ENCODE measurements at places on chromosomes 2 and 18.

- no peak for DNase-seq
Observed at GRCh38 chr2:12412898-12413305, 303.8 kb upstream of the TRIB2 start.

DNA sequence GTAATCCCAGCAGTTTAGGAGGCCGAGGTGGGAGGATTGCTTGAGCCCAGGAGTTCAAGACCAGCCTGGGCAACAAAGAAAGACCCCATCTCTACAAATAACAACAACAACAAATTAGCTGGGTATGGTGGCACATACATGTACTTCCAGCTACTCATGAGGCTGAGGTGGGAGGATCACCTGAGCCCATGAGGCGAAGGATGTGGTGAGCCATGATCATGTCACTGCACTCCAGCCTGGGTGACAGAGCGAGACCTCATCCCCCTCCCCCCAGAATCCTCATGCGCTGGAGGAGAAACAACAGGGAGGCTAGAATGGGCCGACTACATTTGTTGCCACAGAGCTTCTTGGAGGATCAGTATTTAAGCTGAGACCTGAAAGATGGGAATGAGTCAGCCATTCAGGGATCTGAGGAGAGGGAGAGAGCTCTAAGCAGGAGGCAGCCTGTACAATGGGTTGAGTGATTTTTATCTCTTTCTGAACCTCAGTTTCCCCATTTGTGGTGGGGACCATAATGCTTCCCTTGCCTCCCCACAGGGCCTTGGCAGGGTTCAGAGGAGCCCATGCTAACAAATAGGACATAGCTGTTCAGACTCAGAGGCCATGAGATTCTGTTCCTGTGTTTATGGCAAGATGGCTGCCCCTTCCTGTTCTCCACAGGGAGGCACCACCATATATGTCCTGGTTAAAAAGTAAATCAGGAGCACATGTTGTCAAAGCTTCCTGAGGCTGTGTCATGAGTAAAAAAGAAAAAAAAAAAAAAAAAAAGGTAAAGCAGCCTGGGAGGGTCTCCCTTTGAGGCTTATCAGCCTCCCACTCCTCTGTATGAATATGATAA is 131.4 kb upstream of the HAAO start:
- no peak for DNase-seq

DNA sequence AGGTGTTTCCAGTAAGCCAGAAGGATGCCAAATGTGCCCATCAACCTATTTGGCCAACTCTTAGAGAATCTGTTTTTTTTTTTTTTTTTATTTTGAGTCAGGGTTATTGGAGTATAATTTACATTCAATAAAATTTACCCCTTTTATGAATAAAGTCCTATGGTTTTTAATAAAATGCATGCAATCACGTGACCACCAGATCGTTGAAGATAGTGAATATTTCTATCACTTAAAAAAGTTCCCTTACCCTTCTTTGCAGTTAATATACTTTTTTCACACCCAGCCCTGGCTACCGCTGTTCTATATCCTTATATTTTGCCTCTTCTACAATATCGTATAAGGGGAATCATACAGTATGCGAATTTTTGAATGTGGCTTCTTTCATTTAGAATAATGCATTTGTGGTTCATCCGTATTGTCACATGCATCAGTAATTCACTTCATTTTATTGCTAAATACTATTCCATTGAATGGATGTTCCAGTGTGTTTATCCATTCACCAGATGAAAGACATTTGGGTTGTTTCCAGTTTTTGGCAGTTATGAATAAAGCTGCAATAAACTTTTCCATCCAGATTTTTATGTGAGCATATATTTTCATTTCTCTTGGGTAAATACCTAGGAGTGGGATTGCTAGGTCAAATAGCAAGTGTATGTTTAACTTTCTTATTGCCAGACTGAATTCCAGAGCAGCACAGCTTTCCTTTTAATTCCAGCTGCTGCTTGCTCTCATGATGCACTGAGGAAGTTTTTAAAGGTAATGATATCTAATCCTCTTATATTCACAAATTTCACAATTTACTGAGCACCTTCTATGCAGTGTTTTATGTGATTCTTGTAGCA is 156.3 kb upstream of the NT5C1B start:
- DNase-seq, result no peak

- no peak for DNase-seq
Observed at GRCh38 chr2:227849906-227850305, 21.5 kb upstream of the DAW1 start.

DNA sequence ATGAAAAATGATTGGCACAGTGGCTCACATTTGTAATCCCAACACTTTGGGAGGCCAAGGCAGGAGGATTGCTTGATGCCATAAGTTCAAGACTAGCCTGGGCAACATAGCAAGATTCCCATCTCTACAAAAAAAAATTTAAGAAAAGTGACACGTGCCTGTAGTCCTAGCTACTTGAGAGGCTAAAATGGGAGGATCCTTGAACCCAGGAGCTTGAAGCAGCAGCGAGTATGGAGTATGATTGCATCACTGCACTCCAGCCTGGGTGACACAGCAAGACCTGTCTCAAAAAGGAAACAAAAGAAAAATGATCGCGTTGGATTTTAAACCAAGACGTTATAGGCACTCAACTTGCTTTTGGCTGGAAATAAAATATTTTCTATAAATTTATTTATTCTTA is 37.8 kb upstream of the CREB1 start:
- DNase-seq, result no peak

GRCh38 chr2:236795861-236796219 is 226.2 kb downstream of the ACKR3 start:
- no peak for DNase-seq

DNA sequence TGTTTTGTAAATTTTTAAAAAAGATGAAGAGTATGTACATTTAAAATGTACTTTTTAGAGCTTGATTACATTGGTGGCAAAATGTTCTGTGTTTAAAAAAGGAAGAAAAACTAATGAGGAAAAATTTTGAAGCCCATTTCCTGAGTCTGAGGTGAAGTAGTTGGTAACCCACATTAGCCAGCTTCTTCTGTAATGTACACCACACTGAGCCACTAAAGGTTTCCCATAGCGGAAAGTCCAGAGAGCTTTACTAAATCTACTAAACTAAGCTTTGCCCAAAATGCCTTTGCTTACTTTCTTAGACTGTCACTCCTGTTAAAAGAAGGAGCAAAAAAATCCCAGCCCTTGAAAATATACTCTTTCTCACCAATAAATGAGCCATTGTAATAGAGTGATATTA is 804.8 kb upstream of the ZEB2 start:
- no peak for DNase-seq

- no peak for DNase-seq
Observed at GRCh38 chr2:47299555-47299954, 103.4 kb upstream of the MSH2 start.

DNA sequence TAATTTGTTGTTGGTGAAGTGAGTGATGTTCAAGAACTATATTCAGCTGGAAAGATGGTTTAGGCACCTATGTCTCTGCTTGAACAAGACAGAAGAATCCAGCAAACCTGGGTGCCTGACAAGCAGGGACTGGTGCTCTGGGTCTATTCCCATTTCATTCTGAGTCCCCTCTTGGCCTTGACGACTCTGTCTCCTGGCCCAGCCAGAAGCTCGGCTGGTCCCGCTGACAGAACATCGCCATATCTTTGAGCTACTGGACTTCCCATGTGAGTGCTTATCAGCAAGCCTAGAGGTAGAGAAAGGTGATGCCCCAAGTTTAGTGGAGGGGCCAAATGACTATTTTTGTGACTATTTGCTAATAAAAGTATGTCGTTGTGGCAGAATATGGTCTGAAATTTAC is 48.2 kb downstream of the SDC1 start:
- DNase-seq, result no peak

DNA sequence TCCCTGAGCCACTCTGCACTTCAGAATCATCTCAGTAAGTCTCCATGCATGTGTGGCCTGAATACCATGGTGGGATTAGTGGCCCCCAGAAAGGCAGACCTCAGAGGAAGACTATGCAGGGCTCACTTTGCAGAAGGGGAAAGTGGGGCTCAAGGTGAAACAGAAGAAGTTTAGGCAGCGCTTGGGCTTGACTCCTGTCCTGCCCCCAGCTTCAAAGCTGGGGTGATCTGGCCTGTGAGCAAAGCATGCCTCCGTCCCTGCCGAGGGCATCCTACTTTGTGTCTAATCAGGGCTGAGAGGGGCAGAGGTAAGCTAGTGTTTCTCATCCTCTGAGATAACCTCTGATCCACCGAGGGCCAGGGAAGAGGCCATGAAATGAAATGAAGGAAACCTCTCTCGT is 7.9 kb downstream of the CAPN13 start:
- DNase-seq, result no peak

DNA sequence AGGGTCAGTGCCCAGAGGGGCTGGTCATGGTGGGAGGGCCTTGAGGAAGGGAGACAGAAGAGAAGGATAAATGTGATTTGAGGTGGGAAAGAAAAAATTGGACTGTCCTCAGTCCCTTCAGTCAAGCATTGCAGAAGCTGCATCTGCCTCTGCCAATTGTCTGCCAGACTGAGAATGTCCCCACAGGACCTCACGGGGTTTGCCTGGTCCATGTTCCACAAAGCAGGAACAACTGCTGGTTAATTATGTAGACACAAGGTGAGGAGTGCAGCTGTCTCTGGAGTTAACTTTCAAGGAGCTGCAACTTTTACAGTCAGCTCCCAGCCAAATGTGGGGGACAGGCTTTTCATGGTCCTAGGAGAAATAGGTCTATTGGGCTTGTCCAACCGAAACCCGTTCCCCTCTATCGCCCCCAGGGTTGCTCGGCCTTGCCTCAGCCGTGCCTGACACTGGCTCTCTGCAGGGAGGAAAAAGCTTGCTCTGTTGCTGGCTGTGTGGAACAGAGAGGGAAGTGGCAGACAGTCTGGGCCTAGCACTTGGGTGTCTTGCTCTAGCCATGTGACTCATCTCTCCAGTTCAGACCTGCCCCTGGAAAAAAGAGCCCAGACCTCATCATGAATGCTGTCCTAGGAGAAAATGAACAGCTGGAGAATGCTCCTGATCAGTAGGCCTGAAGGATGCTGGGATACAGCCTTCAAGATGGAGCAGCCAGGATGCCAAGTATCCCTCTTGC is 31.1 kb upstream of the PAX8 start:
- DNase-seq, result no peak

GRCh38 chr2:240912878-240913809 is 7.0 kb downstream of the CROCC2 start:
- DNase-seq, result no peak

- DNase-seq, result no peak
Observed at GRCh38 chr2:107808959-107809358, 17.7 kb upstream of the RGPD4 start.

DNA sequence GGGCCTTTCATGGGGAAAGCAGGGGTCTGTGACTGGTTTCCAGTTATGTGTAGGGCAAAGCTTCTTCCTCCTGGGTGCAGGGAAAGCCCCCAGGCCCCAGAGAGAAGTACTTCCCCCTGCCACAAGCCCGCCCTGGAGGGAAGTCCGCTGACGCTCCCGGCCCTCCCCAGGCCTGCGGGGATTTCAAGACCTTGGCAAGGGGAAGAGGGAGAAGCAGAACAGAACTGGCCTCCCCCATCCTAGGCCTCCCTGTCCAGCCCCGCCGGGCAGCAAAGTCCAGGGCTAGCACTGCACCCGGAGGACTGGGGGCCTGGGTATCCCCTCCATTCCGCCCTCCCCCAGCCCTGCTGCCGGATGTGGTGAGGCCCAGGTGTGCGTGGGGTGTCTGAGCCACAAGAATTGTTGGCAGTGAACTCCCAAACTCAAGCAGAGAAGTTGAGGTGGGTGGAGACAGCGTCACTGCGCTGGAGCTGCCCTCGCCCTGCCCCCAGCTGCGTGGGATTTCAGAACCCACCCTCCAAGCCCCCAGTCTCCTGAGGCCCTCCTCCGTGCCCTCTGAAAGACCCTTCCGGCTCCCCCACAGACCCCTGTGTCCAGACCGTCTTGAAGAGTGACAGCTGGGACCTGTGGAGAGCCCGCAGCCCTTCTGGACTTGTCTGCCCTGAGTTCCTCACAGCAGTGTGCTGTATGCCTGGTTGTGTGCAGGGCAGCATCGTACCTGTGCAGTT is 1.1 kb upstream of the DUSP2 start:
- no peak for DNase-seq

GRCh38 chr2:181812106-181812743 is 79.3 kb upstream of the ITPRID2 start:
- no peak for DNase-seq

DNA sequence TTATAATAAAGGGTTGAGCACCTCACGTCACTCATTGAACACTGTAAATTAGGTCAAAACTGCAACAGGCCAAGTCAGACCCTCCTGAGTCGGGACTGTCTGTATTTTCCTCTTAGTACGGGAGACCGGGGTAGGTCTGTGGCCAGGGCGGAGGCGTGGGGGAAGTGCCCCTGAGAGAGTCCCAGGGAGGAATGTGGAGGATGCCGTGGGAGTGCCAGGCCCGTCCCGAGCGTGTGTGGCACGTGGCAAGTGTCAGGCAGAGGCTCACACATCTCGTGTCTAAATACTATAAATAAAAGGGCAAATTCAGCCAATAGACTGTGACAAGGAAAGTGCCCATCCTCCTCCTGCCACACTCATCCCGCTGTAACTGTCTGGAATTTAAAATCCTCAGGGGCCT is 6.3 kb upstream of the HDAC4 start:
- no peak for DNase-seq

DNA sequence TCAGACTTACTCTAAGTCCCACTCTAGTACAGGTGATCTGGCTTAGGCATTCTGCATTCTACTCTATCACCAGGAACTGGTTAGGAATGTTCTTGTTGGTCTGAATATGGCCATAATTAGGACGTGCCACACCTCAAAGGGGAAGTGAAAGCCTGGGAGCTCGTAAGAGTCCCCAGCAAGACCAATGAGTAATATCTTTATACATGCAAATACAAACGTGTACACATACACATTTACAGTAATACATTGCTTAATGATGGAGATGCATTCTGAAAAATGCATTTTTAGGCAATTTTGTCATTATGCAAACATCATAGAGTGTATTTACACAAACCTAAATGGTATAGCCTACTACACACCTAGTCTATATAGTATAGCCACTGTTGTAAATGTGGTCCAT is 19.5 kb upstream of the ERCC3 start:
- no peak for DNase-seq

DNA sequence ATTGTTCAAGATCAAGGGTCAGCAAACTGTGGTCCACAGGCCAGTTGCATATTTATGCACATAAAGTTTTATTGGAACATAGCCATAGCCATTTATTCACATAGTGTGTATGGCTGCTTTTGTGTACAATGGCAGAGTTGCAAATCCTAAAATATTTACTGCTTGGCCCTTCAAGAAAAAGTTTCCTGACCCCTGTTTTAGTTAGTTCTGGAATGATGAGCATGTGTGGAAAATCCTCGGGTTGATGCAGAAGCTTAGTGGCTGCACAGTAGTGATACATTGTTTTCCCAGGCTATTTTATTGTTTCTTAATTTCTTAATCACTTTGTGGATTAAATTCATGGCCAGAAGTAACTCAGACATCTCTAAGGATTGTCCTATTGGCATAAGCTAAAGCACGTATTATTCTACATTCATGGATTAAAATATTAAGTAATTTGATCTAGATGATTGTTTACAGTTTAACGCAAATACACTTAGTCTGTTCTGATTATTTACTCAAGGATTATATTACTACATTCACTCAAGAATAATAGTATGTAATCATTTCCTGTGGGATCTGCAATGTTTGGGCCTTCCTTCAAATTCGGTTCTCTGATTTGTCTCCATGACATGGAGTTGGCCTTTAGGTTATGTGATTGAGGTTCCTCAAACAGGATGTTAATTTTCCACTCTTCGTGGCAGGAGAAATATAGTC is 165.5 kb downstream of the TMEM247 start:
- no peak for DNase-seq

Data from NCI-H1048 (cell line).